HT-29 (cell line): ENCODE measurements at places on chromosomes 16 and 17. TPM values are rescaled to one million over a fixed set of nuclear protein-coding genes. Genes with fewer than 3 reads are reported as not detected.

- DNase-seq, result no peak
Observed at GRCh38 chr17:57456622-57457021, 200.3 kb downstream of the MSI2 start.

ITGAX gene
- total RNA-seq, result 0.15 and 0.26 TPM in 2 replicates

PPP1R1B gene
- 14.8 and 16.0 TPM in 2 replicates for total RNA-seq

- DNase-seq, result no peak
Observed at GRCh38 chr16:4689091-4689671, 4.2 kb upstream of the NUDT16L1 start.

GRCh38 chr17:15648386-15648785 is 28.9 kb upstream of the FBXW10B start:
- DNase-seq, result no peak

GRCh38 chr16:54080524-54081008 is 206.0 kb downstream of the IRX3 start:
- DNase-seq, result no peak

FLYWCH1 gene
- total RNA-seq, result 25.8 and 30.1 TPM in 2 replicates
